NCI-H524 (cell line): ENCODE measurements at places on chromosomes 7 and 10.

GRCh38 chr10:132532749-132533560, 4.6 kb upstream of the INPP5A start:
- DNase-seq: no peak

- peak; percentile 7 for DNase-seq
Observed at GRCh38 chr10:126375926-126376554, 12.2 kb downstream of the ADAM12 start.

GRCh38 chr10:127990846-127991542, 84.1 kb downstream of the PTPRE start:
- DNase-seq: no peak

DNA sequence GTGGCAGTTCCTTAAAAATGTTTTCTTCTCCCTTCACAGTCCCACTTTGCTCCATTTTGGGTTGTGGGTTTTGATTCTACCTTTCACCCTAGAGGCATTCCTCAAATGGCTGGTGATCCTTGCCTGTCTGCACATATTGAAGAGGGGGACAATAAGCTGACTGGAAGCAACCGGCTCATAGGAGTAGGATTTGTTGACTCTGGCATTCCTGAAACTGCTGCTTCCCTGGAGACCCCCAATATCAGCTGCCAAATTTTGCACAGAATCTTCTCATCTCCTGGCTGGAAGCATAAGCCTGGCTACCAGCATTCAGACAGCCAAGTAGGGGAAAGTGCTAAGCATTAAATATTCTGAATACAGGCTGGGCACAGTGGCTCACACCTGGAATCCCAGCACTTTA, 53.7 kb downstream of the KIF5B start:
- no peak for DNase-seq

DNA sequence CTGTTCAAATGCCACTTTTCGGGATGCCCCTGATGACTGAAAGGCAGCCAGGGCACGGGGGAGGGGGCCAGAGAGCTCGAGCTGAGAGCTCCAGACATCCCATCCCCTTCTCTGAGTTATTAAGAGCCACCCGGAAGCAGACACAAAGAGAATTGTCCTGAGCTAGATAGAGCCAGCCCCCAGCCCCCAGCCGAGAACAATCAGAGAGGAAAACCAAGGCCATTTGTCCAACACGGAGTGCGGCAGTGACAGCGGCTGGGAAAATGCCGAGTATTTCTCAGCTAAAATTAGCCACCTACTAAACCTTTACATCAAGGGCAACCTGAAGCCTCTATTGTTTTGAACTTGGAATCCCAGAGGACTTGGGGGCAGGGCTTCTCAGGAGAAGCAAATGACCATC, 51.0 kb downstream of the UNC5B start:
- DNase-seq: no peak

DNA sequence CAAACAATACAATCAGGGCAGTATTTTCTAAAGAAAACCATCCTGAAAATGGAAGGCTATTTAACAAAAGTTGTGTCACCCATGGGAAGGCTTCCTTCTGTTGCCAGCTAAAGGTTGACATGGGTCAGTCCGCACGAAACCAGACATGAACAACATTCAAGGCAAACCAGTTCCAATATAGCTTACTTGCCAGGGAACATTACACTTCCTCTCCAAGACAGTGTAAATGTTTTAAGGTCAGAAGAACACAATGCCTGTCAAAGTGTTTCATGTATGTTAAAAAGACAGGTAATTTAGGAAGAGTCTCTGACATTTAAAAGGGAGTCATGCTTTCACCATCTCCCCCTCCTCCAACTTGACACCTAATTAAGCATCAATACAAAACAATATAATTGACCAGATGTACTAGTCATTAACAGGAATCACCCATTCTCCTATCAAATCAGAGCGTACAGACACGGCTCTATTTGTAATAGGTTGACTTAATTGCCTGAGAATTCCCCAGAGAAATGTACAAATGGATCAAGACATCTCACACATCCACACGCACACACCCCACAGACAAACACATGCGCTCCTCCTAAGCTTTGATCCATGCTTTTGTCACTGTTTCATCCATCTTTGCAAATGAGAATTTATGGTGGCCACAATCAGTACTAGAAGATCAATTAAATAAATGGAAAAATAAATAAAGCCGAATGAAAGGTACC, 69.5 kb downstream of the CACNA2D1 start:
- DNase-seq: peak; percentile 64

- DNase-seq: no peak
Observed at GRCh38 chr10:30832001-30832748, 199.5 kb downstream of the ZNF438 start.
